ENCODE measurements at places on chromosomes 1 and 21.
A peak's percentile ranks its signal among the peaks of the same experiment; 100 is the strongest.

- no peak for DNase-seq
These were observed 203.5 kb downstream of the NTNG1 start for GRCh38 chr1:107344268-107344760.

DNA sequence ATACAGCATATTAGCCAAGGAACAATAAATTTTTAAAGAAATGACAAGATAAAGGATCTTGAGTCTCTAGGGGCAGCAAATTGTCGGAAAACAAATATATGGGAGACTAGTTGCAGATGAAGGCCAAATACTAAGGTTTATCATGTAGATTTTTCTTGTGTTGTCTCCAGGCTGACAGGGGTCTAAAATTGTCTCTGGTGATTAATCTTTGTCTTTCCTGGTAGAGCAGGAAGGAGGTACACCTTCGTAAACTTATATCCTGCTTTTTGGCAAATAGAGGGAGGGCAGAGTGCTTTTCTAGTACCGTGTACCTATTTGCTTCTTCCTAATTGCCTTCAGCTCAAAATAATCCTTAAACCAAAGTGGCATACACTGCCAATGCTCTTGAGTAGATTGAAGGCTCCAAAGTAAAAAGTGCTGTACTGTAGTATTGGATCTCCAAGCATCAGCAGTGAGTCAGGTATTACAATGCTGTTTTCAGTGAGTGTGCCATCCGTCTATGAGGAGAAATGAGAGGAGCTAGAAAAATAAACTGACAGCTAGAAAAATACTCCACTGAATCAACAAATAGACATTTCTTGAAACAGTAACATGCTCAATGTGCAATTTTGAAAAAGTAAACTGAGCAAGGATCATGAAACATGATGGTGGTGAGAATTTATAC is 1.8 kb upstream of the LEPR start:
- no peak for DNase-seq

DNA sequence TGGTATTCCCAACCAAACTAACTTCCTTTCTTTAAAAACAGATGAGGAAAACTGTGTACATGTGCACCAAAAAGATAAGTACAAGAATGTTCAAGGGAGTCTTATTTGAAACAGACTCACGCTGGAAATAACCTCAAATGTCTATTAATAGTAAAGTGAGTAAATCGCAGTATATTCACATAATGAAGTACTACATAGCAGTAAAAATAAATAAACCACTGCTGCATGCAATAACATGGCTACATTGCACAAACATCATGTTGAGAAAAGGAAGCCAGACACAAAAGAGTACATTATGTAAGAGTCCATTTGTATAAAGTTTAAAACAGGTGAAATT is 5.2 kb upstream of the DENND2D start:
- no peak for DNase-seq

- DNase-seq = peak; percentile 29
These were observed 19.8 kb upstream of the MUTYH start for GRCh38 chr1:45359882-45360513.

- DNase-seq = no peak
These were observed 368.0 kb downstream of the HHAT start for GRCh38 chr1:210696709-210697108.

GRCh38 chr1:156100205-156100995 is 14.1 kb upstream of the LMNA start:
- DNase-seq = no peak

DNA sequence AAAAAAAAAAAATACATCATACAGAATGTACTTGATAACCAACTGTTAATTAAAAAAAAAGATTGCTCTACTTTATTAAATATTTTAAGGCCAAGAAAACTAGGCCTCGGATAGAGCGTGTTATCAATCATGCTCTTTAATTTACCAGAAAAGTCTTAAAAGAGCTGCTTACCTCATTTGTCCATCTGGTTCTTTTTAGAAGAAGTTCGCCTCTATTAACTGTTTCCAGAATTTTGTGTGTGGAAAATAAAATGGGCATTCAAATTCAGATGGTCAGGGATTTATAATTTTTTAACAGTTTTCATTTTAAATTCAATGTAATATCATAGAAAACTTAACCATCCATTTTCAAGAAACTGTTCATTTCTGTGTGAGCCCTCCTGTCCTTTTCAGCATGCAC is 53.8 kb downstream of the KCNK1 start:
- no peak for DNase-seq

- DNase-seq = no peak
These were observed 158.3 kb upstream of the GALNT2 start for GRCh38 chr1:229908689-229909088.

GRCh38 chr1:47522935-47523834 is 85.3 kb downstream of the FOXD2 start:
- DNase-seq = no peak

DNA sequence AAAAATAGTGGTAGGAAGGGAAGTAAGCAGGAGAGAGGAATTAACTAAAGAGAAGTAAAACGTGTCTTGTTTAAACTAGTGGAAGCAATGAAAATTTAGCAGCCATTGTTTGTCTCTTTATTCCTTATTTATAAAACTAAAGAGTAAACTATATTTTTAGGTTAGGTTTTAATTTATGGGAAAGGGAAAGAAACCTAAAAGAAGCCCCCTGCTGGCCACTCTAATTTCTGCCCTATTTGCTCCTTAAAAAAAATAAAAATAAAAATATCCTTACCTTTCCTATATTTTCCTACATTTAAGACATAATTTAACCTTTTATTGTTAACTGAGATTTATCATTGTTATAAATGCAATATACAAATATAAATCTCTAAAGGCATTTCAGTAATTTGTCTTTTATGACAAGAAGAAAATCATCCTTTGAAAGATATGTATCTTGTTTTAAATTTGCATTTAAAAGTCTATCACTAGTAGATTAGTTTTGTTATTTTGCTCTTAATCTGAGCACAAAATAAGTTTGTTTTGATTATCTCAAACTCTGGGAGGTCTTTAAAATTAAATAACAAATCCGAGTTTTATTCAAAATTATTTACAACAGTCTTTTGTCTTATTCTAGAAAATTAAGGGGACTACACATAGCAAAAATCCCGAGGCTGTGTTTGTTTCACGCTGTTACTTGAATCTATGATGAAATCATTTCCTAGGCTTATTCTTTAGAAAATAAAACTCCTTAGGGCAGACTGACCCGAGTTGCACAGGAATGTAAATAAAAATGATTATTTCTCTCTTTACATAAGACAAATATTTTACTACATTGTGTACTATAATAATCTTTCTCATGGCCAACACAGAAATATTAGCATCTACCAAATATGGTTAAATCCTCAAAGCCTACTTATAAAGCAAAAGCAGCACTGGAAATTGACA is 201.7 kb downstream of the NRIP1 start:
- DNase-seq = no peak

DNA sequence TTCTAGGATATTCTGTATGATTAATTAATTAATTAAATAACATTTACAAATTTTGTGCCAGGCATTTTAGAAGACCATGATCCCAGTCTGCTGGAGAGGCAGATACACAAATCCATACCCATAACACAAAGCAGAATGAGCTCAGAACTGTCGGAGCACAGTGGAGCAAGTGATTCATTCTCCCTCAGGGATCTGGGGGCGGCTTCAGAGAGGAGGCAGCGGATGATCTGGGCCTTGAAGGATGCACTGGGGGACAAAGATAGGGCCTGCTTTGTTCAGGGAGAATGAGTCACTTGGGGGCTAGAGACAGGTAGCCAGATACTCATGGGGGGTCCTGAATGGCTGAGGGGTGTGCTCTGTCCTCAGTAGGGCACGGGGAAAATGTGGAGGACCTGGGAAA is 50.9 kb upstream of the TRABD2B start:
- no peak for DNase-seq

DNA sequence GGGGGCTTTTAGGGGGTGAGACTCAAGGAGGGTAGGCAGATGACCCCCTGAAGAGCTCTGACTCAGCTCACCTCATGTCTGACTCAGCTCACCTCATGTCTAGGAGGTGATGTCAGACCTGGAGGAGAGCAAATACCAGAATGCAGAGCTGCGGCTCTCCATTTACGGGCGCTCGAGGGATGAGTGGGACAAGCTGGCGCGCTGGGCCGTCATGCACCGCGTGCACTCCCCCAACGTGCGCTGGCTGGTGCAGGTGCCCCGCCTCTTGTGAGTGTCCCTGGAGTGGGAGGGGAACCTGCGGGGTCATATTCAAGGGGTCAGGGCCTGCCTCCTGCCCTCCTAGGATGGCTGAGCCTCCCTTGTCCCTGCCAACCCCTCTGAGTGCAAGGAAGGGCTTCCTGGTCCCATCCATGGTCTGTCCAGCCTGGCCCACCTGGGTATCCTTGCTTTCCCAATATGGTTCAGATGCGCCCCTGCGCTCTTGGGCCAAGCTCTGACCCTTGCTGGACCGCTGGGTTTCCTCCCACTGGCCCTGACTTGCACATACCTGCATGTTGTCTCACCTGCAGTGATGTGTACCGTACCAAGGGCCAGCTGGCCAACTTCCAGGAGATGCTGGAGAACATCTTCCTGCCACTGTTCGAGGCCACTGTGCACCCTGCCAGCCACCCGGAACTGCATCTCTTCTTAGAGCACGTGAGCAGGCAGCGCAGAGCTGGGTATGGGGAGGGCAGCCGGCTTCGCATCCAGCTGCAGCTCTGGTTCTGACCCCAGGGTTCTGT is 9.1 kb downstream of the AMPD2 start:
- DNase-seq = no peak

DNA sequence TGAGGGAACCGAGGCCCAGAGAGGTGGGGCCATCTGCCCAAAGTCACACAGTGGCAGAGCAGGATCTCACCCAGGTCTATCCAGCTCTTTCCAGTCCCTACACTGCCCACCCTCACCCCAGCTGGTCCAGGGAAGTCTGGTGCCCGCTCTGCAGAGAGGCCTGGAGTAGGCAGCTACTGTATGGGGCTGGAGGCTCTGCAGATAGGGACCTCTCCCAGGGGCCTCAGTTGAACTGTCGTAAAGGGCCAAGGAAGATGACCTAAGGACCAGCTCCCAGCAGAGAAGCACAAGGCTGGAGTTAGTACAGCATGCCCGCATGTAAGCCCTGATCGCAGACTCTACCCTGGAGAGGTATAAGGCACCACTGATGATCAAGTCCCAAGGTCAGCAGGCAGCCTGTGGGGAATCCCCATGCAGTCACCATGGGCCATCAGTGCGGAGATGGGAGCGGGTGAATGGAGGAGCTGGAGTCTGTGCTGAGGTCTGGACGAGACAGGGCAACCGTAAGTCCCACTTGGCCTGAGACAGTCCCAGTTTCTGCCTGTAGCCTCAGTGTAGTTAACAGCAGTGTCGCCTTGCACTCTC is 320.2 kb downstream of the MATN1 start:
- DNase-seq = no peak

GRCh38 chr1:15337656-15338402 is 71.9 kb upstream of the EFHD2 start:
- DNase-seq = no peak

DNA sequence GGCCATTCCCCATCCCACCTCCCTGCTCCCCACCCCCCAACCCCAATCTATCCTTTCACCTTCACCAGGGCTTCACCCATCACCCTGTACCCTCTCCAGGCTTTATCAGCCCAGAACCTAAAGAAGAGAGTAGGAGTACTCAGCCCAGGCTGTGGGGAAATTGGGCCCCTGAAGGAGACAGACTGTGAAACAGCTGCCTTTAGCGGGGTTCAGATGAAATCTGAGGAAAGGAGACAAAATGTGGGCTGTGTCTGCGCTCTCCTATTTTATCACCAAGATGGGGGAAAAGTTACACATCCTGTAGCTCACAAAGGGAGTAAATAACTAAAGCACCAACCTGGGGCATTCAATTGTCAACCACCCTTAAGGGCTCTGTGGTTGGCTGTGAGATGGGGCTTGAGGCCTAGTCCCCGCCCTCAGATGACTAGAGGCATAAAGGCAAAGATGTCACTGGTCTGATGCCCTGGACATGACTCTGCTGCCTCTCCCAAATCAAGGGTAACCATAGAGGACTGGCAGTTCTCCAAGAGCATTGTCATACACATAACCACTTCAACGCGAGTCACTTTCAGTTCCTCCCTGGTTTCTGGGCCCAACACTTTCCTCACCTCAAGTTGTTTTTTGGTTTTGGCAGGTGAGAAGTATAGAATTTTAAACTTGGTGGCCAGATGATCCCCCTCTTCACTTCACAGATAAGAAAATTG is 30.0 kb downstream of the SLC27A3 start:
- DNase-seq = peak; percentile 30

DNA sequence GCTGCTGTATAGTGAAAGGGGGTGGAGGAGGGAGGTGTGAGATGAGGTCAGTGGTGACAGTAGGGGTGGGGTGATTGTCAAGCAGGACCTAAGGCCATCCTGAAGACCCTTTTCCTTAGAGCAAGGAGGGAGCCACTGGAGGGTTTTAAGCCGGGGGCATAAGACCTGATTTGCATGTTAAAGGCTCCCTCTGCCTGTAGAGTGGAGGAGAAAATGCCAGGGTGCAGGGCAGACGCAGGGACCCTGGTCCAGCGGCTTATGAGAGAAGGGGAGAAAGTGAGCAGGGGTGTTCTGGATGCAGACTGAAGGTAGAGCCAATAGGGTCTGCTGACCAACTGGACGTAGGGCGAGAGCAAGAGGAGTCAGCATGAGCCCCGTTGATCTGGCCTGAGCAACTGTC is 154.1 kb downstream of the TRABD2B start:
- no peak for DNase-seq

DNA sequence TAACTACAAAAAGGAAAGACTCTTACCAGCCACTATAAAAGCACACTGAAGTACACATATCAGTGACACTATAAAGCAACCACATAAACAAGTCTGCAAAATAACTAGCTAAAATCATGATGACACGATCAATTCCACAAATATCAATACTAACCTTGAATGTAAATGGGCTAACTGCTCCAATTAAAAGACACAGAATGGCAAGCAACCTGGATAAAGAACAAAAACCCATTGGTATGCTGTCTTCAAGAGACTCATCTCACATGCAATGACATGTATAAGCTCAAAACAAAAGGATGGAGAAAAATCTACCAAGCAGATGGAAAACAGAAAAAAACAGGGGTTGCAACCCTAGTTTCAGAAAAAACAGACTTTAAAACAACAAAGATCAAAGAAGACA is 59.7 kb upstream of the LYPLAL1 start:
- no peak for DNase-seq

DNA sequence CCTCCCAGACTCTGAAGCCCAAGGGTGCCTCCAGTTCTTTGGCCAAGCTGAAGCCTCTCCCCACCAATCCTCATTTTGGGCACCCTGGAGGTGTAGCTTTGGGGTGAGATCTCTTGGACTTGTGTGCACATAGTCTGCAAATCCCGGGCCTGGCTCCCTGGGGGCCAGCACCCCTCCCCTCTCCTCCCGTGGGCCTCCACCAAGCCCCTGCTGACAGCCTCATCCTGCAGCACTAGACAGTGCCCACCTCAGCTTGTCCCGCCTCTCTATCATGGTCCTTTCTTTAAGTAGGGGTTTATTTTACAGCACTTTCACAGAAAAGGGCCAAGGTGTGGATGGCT is 3.2 kb downstream of the GJC2 start:
- DNase-seq = no peak

GRCh38 chr1:17011092-17011438 is 663 bp downstream of the ATP13A2 start:
- DNase-seq = no peak

- DNase-seq = no peak
These were observed 163.1 kb upstream of the USP25 start for GRCh38 chr21:15566703-15567102.

Measured in activated T-cell treated with anti-CD3 and anti-CD28 coated beads for 4 hours (primary cell).